Stimulated activated CD4-positive, alpha-beta T cell treated with anti-CD3 and anti-CD28 coated beads, Interleukin-1b, Interleukin-23, amount 100 ng/mL, for 4 hours (primary cell): ENCODE measurements at places on chromosomes 1 and 21.
A peak's percentile ranks its signal among the peaks of the same experiment; 100 is the strongest.

GRCh38 chr1:231059566-231060193 is 19.6 kb upstream of the FAM89A start:
- no peak for DNase-seq

DNA sequence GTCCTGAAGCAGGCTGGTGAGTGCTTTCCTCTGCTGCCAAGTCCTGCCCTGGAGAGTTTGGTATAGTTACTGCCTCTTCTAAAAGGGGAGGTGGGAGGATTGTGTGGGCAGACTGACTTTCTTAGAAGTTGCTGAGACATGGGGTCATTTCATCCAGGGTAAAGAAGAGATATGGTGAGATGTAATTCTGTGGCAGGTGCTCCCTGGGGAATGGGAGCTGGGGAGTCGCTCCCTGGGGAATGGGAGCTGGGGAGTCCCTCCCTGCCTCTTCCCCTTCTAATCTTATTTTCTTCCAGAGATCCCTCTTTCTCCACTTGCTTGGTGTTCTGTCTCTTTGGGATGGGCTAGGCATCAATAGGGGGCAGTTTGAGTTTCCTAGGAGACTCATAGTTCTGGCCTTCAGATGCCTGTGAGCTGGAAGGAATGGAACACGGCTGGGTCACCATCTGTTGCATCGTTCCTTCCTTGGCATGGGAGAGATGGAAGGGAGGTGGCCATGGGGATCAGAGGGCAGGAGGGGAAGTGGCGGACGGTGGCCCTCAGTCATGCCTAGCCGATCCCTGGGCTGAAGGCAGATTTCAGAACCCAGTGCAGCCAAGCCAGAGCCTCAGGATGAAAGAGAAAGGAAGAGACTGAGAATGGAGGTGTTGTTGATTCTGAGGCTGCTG is 59.0 kb downstream of the NFASC start:
- no peak for DNase-seq

GRCh38 chr1:243477731-243478290 is 222.0 kb downstream of the SDCCAG8 start:
- no peak for DNase-seq

GRCh38 chr1:54159733-54160316 is 7.0 kb upstream of the CDCP2 start:
- no peak for DNase-seq

- no peak for DNase-seq
Measured at GRCh38 chr1:182626527-182626926, 22.3 kb upstream of the RGS16 start.

DNA sequence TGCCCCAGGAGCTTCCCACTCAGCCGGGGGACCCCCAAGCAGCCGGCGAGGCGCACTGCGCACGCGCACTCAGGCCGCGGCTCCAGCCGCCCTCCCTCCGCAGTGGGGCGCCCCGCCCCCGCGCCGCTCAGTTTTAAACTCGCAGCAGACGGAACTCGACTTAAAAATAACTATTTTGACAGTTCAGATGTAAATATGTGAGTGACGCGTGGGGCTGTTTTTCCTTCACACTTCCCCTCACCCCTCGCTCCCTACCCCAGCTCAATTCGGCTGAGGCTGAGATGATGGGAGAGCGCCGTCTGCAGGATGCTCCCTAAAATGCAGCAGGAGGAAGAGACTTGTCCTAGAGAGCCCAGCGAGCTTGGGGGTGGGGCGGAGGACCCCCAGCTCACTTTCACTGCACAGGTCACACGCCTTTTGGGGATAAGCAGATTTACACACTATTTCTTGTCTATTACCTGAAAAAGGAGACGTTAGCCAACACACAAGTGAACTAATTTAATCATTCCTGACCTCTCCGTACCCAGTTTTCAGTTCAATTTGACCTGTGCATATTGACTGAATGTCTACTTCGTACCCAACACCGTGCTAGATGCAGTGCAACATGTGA is 8.9 kb upstream of the LEMD1 start:
- DNase-seq, result peak; percentile 50

DNA sequence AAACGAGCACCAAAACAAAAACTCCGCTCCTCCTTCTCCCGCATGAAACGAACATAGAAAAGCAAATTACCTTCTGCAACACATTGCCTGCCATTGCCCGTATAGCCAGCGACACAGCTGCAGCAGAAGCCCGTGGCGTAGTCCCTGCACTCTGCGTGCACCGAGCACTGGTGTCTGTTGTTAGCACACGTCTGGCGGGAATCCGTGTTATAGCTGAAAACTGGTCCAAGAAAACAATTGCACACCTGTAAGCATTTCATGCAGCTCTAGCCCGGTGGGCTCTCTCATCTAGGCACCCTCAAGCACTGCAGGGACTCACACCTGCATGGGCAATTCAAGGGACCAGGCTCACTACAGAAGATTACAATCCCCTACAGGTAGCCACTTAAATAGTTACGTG is 26.9 kb downstream of the NID1 start:
- DNase-seq, result no peak

DNA sequence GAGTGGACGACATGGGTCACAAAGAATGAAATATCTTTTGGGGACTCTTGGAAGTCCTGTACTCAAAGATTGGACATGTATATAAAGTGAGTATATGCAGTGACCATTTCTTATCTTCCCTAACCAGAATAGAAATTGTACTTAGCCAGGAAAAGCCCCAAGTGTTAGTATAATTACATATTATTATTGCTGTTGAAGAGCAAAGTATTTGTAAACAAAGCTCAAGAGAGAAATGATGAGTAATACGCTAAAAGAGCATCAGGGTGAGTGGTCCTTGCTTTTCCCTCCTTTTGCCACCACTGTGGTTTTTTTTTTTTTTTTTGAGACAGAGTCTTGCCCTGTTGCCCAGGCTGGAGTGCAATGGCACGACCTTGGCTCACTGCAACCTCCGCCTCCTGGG is 6.4 kb upstream of the CGN start:
- no peak for DNase-seq

- DNase-seq, result no peak
Measured at GRCh38 chr1:73472810-73473209, 725.2 kb downstream of the LRRIQ3 start.

GRCh38 chr1:7549277-7550161 is 221.6 kb upstream of the VAMP3 start:
- no peak for DNase-seq

- DNase-seq, result no peak
Measured at GRCh38 chr1:186878356-186878755, 49.6 kb downstream of the PLA2G4A start.

- no peak for DNase-seq
Measured at GRCh38 chr1:53629101-53629691, 109.8 kb downstream of the GLIS1 start.

DNA sequence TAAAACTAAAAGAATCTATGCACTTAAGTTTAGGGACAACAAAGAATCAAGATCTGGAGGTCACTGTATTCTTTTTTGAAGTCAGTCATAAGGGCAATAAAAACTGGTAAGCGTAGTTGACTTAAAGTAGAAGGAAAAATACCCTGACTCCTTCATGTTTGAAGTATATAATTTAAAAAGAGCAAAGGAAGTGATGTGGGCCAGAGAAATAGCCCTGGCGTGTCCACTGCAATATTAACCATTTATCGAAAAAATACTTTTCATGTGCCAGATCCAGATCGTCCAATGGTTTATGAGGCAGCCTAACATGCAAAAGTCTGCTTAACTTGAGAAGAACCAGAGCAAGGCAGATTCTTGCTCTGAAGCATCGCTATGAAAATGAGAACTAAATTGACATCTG is 162.0 kb downstream of the COQ8A start:
- no peak for DNase-seq

DNA sequence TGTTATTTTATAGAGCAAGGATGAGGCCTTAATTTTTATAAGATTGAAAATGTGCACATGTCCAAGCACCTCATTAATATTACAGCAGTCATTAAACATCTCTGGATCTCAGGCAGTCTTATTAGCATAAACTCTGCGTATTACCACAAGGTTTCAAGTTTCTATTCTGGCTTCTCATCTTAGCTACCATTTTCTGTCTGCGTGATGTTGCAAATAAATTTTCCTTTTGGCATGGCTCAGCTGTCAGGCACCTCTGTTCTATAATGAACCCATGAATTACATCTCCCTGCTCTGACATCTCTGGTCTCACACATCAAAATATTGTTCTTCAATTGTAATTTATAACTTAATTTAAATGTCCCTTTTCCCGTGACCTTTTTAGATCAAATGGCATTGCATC is 156.5 kb downstream of the SLC45A1 start:
- no peak for DNase-seq

DNA sequence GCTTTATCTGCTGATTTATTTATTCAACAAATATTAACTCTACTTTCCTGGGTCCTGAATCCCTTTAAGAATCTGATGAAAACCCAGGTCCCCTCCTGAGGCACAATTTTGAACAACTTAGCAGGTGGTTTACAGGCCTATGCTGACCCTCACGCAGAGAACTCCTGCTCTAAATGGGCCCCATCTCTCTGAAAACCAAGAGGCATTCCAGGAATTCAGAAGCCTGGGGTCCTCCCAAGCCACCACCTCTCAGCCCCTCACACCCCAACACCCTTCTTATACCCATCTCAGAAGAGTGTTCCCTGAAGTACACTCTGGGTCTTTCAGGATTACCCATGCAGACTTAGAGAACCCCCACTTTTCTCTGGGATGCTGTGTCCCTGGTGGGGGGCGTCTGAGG is 34.5 kb downstream of the LHX4 start:
- no peak for DNase-seq

DNA sequence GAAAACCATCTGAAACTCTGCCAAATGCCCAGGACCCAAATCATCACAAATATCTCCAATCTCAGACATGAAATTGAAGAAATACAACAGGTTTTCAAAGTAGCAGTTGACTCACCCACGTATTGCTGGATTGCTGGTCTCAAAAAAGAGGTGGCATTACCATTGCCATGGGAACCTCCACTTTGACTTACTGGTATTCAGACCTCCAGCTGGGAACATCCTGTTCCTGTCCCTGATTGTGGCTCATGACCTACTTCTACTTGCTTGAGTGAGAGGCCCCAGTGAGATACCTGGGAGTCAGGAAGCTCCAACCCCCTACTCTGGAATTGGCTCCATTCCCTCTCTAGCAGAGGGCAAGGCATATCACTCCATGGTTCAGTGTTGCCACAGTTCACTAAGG is 64.6 kb downstream of the NMNAT2 start:
- no peak for DNase-seq

DNA sequence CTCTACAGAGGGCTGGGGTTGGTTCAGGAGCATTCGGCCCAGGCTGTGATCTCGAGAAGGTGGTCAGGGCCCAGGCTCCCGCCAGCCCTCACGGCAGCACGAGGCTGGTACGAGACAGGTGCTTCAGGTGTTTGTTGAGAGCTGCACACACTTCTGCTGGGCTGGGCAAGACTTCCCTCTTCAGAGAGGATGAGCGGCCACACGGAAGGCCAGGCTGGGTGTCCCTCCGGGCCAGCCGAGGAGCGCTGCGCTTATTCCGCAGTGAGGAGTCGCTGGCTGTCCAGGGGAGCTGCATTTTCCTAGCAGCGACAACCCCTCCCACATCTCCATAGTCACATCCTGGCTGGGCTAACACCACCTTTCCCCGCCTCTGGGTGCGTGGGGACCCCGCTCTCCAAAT is 50.5 kb downstream of the PDE9A start:
- no peak for DNase-seq

GRCh38 chr1:212728606-212729005 is 29.0 kb upstream of the BATF3 start:
- DNase-seq, result no peak

- DNase-seq, result no peak
Measured at GRCh38 chr1:163367721-163368120, 46.0 kb downstream of the NUF2 start.

- no peak for DNase-seq
Measured at GRCh38 chr1:76162254-76162653, 87.7 kb downstream of the ST6GALNAC3 start.

DNA sequence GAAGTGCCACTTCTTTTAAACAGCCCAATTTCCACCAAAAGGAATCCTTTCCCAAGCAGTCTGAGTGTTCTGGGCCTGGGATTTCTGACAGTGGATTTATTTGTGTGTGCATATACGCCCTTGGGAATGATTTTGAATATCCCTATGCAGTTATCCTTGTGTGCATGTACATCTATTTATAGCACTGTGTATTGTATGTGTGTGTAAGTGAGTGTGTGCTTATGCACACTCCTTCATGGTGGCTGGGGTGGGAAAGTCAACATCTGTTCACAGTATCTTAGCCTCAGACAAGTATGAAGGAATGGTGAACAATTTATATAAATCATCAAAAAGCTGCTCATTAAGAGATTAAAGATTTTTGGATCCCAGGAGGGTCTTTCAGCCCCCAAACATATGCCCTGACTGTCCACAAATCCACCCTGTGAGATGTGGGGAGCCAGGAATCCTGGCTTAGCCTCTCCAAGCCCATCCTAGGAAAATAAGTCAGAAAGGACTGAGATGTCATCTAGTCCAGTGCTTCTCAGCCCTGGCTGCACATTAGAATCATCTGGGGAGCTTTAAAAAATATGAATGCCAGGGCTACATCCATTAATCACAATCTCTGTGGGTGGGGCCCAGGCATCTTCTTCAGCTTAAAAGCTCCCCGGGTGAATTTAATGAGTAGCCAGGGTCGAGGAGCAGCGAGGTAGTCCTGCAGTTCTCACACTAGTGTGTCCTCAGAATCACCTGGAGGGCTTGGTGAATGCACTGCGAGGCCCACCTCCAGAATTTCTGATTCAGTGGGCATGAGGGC is 101.4 kb downstream of the PLXNA2 start:
- no peak for DNase-seq

GRCh38 chr1:58459911-58460310 is 86.6 kb downstream of the OMA1 start:
- DNase-seq, result no peak

DNA sequence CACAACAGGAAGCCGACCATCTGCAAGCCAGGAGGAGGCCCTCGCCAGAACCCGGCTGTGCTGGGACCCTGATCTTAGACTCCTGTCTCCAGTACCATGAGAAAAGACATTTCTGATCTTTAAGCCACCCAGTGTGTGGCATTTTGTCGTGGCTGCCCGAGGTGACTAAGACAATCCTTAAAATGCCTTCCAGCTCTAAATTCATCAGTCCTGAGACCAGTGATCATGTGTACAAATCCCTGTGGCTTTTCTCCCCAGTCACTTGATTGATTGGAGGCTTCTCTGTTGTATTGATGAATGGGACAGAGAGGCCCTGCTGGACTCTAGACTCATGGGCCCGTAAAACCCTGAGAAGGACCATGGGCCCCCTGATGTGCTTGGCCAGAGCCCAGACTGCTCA is 36.1 kb downstream of the B3GALT5 start:
- no peak for DNase-seq

- no peak for DNase-seq
Measured at GRCh38 chr1:1035291-1035943, 15.5 kb downstream of the AGRN start.
